ENCODE measurements at places on chromosomes 13 and 19. TPM values are rescaled to one million over a fixed set of nuclear protein-coding genes. Genes with fewer than 3 reads are reported as not detected.

- DNase-seq = no peak
Measured at GRCh38 chr13:90526711-90527110, 820.8 kb upstream of the MIR17HG start.

- no peak for DNase-seq
Measured at GRCh38 chr13:75416327-75417011, 65.5 kb downstream of the TBC1D4 start.

GRCh38 chr19:2600914-2601870 is 101.3 kb downstream of the GNG7 start:
- no peak for DNase-seq

GRCh38 chr13:43154156-43154651 is 130.8 kb downstream of the DNAJC15 start:
- no peak for DNase-seq

DNA sequence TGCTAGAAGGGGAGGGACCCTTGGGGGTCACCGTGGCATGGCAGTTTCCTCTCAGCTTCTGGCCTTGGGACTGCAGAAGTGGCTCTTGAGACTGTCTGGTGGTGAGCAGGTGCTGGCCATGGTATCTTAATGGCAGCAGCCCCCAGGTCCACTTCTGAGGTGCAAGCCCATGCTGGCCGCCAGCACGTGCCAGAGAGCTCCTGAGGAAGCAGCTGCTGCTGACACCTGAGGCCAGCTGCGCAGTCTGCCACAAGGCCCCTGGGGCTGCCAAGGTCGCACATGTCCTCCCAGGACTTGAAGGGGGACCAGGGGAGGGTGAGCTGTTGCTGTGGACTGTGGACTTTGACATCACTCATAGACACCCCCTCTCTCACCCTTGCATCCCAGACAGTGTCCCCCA is 48.0 kb downstream of the NFIX start:
- no peak for DNase-seq

Gene IRGC
- total RNA-seq = not detected

Measured in left lobe of liver (tissue), 2 donors.